ENCODE measurements at places on chromosomes 11 and 22.

- no peak for DNase-seq
These were observed 298.4 kb upstream of the LUZP2 start for GRCh38 chr11:24198481-24198880.

DNA sequence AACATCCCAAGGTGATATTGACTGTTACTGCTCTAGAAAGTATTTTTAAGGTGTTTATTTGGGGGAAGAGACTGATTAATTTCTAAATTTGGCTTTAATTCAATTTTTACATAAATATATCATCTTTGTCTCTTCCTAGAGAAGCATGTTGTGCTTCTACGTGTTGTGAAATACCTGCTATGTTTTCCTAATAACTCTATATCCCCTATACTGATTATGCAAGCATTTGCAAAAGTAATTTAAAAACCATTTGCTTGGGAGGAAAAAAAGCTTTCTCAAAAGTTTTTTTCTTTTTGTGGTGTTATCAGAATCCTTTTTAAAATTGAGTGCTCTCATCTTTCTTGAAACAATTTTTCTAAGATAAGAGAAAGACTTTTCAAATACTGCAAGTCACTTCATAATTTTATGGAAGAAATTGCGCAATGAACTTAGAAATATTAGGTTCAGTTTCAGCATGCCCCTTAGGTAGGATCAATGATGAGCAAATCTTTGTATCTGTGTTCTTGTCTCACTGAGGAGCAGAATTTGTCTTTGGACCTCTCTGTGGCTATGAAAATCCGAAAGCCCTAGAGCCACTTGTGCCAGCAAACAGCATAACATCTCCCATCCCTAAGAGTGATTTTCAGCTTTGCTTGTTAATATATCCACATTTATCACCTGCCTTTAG lies 7.4 kb upstream of the BLID start:
- no peak for DNase-seq

- DNase-seq, result no peak
These were observed 4.7 kb downstream of the FADS2 start for GRCh38 chr11:61832754-61833153.

DNA sequence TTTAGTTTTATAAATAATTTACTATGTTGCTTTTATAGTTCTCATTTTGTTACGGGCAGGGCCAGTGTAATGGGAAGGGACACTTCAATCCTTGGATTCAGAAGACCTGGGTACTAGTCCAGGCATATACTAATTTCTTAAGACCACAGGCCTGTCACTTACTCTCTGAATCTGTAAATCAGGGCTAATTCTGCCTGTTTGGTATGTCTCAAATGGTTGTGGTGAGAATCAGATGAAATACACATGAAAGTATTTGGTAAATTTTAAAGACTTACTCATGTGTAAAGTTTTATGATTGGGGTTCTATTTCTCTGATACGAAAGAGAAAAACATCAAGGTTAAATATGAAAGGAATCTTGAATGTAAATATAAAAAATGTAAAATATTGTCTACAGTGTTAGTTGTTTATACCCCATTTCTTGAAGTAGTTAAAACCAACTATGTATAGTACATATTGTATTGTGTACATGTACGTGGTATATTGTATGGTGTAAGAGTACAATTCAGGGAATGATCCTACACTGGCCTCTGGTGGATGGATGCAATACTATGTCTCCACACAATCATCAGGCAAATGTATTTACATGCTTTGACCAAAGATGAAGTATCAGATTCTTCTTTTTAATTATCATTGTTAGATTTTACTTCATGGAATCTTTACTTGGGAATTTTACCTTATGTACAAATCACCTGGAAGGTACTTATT lies 24.5 kb upstream of the RAG2 start:
- DNase-seq, result no peak

DNA sequence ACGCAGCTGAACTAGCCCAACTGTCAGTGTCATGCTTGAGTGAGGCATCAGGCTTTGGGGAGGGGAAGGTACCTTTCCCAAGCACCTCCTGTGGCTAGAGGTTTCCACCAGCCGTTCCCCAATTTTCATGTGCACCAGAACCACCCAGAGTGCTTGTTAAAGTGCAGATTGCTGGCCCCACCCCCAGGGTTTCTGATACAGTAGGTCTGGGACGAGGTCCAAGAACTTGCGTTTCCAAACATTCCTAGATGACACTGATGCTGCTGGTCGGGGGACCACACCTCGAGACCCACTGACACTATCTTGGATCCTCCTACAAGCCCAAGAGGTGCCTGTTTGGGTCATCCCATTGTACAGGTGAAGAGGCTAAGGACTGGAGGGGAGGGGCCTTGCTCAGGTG lies 59.8 kb downstream of the PDE2A start:
- no peak for DNase-seq

- no peak for DNase-seq
These were observed 612 bp downstream of the IGF2 start for GRCh38 chr11:2138431-2139122.

- DNase-seq, result no peak
These were observed 33.6 kb upstream of the SUSD2 start for GRCh38 chr22:24147666-24148065.

GRCh38 chr22:36148411-36148810 lies 12.1 kb downstream of the APOL3 start:
- no peak for DNase-seq

Data from T1000 (cell line).